ENCODE measurements at places on chromosomes 4 and X.

GRCh38 chr4:72290737-72291136, 258.9 kb downstream of the NPFFR2 start:
- DNase-seq: no peak

GRCh38 chrX:132016628-132017430, 6.3 kb upstream of the STK26 start:
- no peak for DNase-seq

DNA sequence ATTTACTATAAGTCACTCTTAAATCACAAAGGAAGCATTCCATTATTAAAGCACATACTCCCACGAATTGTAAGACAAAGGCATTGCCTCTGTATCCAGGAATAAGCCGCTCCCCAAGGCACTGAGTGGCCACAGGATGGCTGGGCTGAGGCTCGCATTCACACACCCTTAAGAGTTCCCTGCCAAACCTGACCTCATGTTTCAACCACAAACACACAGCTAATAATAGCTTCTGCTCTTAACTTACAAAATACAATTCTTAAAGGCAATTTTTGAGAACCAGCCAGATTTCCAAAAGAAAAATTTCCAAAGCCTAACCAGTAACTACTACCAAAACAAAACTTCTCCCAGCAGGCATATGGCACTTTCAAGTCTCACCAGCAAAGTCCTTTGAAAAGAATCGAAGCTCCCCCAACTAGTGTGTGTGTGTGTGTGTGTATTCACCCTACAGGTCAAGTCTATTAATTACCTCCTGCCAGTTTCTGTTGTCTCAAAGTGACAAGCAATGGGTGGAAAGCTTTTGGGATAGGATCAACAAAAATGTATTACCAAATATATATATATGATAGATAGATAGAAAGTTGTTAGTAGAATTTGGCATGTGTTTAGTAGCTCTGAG, 36.0 kb downstream of the ARHGAP6 start:
- no peak for DNase-seq

DNA sequence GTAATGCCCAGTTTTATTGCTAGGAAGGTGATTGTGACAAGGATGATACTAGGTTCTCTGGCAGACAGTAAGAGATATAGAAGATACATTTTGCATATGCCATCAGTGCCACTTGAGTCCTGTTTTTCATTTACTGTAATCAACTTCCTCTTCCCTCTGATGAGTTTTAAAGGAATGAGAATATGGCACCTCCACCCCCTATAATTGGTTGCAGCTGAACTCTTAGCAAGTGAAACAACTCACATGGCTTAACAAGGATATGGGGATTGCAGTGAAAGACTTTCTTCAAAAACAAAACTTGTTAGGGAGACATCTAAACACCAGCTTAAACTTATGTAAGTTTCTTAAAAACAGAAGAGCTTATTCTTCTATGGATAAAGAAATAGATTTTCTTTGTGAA, 90.0 kb downstream of the AREG start:
- DNase-seq: no peak

DNA sequence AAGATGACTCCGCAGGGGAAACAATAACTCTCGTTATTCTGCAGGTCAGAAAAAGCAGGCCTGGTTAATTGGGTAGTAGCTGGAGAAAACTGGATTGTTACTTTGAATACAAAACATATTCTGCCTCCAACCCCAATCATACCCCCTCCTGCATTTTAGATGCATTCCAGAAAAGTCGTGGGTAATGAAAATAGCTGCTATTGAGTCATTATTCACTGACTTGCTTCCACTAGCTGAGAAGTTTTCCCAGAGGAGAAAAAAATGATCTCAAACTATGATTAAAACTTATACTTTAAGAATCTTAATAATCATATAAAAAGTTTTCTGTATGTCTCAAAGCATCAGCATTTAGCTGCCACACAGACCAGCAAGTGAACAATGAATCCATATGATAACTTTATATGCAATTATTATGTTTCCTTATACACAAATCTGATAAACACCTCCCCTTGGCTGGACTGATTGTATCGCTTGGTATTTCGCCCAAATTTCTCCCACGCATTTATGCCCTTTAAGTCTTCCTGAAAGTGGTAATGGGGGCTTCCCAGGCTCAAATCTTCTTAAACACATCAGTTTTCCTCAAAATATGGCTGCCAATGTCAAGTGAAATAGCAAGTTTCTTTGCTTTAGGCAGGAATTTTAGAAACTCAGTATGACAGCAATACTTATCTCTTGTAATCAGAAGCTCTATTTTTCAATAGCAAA, 181.0 kb downstream of the LDB2 start:
- no peak for DNase-seq

Data from CD4-positive, alpha-beta T cell treated with Interleukin-15 for 4 hours (primary cell).